IPS-NIHi11 (cell line): ENCODE measurements at places on chromosomes 7 and 10.

GRCh38 chr7:35463176-35463700 is 209.3 kb upstream of the TBX20 start:
- no peak for DNase-seq

GRCh38 chr7:14899030-14899429 is 3.5 kb downstream of the DGKB start:
- no peak for DNase-seq

GRCh38 chr7:134514663-134515062 is 12.7 kb upstream of the AKR1B10 start:
- peak; percentile 67 for DNase-seq

DNA sequence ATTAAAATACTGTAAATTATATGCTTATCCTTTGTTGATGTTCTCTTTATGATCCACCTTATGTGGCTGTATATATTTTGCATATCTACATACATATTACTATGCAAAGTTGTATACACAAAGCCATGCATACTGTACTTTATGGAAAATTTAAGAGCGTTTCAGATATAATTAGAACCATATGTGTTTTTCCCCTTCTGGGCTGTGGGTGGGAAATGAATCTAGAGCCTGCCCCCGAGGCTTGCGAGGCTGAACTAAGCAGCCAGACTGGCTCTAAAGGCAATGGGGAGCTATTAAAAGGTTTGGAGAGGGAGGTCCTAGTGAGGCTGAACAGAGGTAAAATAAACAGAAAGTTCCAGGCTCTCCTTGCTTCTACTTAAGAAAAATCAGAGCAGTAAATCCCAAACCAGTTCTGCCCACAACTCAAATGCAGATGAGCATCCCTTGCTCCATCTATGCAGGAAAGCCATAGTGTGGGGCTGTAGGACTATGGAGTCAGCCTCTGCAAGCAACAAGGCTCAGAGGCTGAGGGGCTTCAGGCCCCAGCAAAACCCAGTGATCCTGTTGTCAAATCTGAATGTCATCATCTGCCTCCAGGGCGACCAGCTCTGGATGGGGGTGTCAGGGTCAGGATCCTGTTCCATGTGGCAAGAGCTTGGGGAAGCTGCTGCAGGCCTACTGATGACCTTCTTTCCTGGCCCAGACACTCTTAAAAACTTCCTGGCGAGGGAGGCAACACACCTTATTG is 14.1 kb upstream of the DDIT4 start:
- DNase-seq: no peak

DNA sequence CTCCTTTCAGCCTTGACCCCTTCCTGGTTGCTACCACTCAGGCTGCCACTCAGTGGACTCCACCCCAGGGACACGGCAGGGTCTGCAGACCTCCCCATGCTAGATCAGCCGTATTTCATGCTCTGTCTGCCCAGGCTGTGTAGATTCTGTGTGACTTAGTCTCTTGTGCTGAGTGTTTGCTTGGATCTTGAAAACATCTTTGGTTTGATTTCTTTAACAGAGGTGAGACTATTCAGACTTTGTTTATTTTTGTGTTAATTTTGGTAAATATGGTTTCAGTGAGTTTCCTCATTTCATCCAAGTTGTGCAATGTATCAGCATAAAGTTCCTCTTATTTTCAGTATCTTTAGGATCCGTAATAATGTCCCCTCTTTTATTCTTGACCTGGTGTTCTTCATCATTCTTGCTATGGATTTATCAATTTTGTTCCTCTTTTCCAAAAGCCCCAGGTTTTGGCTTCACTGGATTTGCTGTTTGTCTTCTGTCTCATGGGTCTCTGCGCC is 21.2 kb upstream of the PWWP2B start:
- no peak for DNase-seq

DNA sequence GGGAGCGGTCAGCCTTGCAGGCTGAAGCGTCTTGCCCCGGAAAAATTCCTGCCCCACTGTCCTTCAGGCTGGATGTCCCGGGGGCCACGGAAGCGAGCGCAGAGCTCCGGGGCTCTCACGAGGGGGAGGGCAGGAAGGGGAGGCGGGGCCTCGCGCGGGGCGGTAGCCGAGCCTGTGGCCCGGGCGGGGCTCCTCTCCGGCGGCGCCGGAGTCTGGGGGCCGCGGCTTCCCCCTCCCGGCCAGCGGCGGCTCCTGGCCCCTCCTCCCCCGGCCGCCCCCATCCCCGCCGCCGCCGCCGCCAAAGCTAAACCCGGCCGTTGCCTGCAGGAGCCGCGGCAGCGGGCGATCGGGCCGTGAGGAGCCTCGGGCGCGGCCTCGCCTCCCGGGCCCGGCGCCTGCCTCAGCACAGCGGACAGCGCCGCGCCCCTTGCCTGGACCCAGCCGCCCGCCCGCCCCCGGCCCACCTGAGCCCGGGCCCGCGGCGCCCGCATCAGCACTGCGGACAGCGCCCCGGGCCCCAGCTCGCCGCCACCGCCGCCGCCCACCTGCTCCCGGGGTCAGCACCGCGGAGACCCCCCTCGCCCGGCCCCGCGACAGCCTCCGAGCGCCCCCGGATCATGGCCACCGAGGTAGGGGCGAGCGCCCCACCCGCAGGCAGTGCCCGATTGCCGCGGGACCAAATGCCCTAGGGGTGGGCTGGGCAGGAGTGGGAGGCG is at the start of gene GOLGA7B:
TSS of gene GOLGA7B (plus strand) at position 157 of the 716 bp plus-strand sequence. CDS start at position 618, 461 bp downstream.
- peak; percentile 100 for DNase-seq

GRCh38 chr7:131173145-131173890 is 154.4 kb upstream of the MKLN1 start:
- DNase-seq: no peak

DNA sequence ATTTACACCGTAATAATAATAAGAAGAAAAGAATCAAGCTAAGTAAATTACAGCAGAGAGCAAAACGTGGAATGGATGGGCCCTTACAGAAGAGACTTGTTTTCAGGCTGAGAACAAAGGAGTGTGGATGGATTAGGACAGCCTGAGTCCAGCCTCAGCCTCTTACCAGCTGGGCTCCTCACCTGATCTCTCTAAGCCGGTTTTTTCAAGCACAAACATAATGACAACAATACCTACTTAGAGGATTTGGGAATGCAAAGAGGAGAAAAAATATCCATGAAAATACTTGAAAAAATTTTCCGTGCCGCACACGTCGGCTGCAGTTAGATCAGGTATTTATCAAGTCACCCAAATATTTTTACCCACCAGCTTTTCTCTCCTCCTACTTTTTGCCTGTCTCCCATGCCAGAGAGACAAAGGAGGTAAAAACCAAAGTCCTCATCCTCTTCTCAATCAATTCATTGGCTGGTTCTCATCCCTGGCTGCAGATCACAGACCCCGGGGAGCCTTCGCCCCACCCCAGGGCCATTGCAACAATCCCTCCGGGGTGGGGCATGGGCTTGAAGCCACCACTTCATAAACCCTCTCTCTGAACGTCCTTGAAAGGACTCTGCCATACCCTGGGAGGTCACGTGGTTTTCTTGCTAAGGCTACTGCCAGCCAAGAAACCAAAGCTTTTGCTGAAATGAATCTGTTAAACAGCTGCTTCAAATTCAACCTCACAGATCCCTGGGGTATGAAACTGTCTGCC is 29.7 kb upstream of the GTF2I start:
- DNase-seq: peak; percentile 54

GRCh38 chr7:91463330-91463729 is 199.1 kb downstream of the FZD1 start:
- no peak for DNase-seq

DNA sequence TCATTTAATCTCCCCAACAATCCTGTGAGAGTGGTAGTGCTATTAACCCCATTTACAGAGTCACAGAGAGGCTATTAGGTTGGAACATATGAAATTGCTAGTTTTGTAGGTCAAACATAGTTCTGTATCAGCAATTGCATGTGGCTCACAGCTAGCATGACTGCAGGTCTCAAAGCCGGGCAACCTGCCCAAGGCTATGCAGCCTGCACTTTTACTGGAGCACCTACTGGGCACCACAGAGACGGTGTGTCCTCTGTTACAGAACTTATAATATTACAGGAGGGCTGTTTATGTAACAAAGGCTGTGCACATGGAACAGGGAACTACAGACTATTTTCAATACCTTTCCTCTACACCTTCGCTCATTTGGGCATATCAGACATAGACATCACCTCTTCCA is 355.8 kb downstream of the RPS24 start:
- DNase-seq: no peak

DNA sequence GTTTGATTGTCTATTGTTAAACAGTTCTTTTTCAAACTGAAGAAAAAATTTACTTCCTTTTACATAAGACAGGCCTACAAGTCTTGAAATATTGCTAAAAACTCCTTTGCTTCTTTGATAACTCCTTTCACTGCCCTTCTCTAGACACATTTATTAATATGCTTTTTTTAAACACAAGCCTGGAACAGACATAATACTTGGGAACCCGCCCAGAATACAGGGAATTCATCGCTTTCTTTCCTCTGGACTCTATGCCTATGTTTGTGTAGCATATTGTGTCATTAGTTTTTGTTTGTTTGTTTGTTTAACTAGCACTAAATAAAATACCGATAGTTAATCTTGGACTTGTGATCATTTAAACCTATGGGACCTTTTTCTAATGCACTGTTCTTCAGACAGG is 42.4 kb upstream of the ABCB4 start:
- DNase-seq: no peak

GRCh38 chr10:69348816-69349541 is 67.7 kb downstream of the TACR2 start:
- no peak for DNase-seq

DNA sequence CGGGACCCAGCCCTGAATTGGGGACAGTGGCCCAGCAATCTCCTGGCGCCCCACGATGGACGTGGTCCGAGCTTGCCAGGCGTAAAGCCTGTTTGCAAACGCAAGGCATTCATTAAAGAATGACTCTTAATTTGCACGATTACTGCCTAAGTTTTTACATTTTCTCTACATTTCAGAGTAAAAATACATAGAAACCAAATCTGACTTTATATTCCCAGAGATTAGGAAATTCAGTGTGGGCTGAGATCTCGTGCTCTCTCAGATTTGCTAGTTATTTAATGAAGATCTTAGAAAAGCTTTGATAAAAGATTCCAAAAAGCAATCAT is 337 bp upstream of the CCDC3 start:
- DNase-seq: no peak

DNA sequence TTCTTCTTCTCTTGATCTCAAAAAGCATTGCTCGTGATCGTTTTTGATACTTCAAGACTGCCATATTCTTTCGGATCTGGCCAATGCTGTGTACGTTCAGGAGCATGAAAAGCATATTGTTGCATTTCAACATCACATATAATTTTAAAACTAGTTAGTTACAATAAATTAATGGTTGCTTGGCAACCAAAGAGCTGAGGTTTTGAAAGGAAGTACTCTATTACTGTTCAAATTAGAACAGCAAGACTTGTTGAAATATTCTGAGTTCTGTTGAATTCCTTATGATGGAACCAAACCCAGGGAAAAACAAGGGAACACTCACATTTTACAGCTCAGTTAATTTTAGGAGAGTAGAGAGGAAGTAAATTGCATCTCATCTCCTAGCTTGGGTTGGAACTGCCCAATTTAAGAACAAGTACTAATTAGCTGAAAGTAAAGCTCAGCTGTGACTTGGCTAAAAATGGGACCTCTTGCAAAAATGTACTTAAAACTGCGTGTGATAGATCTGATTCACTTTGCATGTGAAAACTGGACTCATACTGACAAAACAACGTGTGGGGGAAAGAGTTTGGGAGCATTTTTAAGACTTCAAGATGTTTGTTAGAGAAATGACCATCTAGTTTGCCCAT is 21.2 kb downstream of the OR9A2 start:
- no peak for DNase-seq

DNA sequence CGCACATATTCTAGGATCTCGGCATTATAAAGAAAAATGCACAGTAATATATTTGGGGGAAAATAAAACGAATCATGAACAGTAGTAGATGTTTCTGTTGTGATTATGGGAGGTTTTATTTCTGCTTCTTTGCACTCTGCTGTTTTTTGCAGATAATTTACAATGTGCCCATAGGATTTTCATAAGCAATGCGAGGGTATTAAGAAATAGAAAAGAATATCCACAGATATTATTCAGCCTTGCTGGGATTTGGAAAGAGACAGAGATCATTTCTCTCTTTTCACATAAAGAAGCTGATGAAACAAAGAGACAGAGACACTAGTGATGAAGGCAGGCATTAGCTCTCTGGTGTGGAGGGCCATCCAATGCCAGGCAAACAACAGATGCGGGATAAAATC is 158.6 kb downstream of the KCNMA1 start:
- DNase-seq: no peak

- no peak for DNase-seq
These were observed 2.5 kb upstream of the RHBDD2 start for GRCh38 chr7:75876126-75876881.

GRCh38 chr10:47181052-47181849 is 118.7 kb upstream of the GDF10 start:
- DNase-seq: no peak

DNA sequence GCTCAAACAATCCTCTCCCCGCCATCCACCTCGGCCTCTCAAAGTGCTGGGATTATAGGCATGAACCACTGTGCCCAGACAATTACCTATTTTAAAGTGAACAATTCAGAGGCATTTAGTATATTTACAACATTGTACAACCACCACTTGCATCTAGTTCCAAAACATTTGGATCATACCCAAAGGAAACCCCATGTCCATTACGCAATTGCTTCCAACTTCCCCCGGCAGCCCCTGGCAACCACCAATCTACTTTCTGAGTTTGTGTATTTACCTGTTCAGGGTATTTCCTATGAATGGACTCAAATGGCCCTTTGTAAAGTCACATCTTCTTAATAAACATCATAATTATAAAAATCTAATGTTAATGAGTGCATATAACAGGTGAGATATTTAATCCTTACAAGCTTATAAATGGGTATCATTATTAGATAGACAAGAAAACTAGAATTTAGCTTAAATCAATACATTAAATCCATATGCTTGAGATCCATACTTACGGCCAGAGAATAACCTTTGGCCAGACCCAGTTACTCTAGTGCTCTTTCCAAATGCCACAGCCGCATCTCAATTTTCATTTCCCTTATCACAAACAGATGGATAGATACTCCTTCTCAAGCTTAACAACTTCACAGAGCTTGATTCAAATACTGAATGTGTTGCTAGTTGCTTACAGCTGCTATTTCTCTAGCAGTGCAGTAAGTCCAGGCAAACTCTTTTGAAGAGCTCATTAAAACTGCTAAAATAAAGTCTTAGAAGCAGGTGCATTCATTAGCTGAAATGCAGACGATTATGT is 133.4 kb upstream of the MKLN1 start:
- DNase-seq: no peak
